Substantia nigra (tissue), 51 donors: ENCODE measurements at places on chromosomes 1 and 21.

- no peak for DNase-seq
Measured at GRCh38 chr21:26698416-26698815, 125.3 kb upstream of the CYYR1 start.

GRCh38 chr1:2451741-2452140, 24.3 kb upstream of the PLCH2 start:
- no peak for DNase-seq

- no peak for DNase-seq
Measured at GRCh38 chr21:37861561-37861960, 54.7 kb downstream of the KCNJ6 start.

DNA sequence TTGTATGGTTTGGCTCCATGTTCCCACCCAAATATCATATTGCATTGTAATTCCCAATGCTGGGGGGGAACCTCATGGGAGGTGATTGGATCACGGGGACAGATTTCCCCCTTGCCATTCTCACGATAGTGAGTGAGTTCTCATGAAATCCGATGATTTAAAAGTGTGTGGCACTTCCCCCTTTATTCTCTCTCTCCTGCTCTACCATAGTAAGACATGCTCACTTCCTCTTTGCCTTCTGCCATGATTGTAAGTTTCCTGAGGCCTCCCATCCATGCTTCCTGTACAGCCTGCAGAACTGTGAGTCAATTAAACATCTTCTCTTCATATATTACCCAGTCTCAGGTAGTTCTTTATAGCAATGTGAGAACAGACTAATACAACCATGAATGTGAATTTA, 211.6 kb upstream of the NR5A2 start:
- no peak for DNase-seq

DNA sequence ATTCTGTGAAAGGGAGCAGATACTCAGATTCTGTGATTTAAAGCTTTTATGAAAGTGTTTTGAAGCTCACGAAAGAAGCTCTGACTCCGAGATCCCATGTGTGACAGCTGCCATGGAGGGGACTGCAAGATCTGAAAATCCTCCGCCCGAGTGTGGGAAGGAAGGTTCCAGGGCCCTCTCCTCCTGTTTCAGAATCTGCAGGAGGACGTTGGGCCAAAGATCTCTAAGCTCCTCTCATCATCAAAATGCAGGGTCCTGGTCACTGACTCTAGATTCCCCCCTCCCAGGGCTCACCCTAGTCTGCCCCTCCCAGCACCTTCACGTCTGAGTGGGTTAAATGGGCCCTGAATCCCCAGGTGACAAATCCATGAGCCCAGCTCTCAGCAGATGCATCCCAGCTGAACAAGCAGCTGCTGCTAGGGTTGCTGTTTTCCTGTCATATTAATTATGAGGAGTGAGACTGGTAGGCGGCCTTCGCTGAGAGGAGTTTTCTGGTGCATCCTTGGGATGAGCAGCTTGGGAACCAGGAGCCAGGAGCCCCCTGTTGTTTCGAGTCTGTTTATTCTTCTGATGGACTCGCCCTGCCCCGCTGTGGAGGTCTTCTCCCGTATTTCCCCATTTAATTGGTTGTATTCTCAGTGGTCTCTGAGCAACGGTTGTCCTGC, 402.0 kb downstream of the MATN1 start:
- no peak for DNase-seq

DNA sequence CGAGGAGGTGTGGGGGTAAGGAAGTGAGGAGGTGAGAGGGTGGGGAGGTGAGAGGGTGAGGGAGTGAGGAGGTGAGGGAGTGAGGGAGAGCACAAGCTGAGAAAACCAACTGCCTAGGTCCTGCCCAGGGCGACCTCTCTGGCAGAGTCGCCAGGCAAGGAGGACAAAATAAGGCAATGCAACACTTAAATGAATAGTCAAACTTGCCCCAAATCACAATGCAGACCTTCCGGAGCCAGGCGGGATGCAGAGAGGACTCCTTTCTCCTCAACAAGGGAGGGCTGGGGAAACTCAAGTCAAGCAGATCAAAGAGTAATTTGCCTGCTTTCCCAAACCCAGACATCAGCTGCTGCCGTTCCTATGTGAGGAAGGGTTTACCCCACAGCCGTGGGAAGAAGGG, 86.0 kb downstream of the CCDC185 start:
- no peak for DNase-seq
